ENCODE measurements at places on chromosomes 2 and 18.

- DNase-seq: no peak
These were observed 123.0 kb upstream of the ARHGAP28 start for GRCh38 chr18:6606411-6607085.

GRCh38 chr18:33161131-33161530 lies 279.4 kb downstream of the CCDC178 start:
- DNase-seq: no peak

DNA sequence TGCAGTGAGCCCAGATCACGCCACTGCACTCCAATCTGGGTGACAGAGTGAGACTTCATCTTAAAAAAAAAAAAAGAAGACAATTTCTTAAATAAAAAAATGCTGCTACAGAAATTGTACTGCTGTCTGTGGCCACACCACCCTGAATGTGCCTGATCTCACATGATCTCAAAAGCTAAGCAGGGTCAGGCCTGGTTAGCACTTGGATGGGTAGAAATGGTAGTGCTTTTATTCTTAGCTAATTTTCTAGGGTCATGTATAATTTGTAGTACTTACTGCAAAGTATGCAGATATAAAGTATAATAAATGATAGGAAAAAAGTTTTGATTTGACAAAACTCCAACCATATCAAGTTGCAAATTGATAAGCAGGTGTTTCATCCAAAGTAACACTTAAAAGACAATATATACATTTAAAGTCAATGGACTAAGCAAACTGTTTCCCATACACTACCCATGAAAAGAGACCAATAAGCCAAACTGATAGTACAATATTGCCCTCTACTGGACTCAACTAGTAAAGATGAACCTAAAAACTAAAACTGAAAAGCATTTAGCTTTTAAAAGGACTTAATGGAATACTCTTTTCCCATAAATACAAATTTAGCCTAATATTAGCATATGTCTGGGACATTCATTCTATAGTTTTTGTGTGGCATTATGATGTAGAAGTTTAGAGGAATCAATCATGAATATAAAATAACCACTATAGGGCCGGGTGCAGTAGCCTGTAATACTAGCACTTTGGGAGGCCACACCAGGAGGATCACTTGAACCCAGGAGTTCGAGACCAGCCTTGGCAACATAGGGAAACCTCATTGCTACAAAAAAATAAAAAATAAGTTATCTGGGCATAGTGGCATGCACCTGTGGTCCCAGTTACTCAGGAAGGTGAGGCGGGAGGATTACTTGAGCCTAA lies 18.6 kb upstream of the PEX13 start:
- DNase-seq: no peak

GRCh38 chr2:28997847-28998735 lies 17.0 kb downstream of the TOGARAM2 start:
- no peak for DNase-seq

DNA sequence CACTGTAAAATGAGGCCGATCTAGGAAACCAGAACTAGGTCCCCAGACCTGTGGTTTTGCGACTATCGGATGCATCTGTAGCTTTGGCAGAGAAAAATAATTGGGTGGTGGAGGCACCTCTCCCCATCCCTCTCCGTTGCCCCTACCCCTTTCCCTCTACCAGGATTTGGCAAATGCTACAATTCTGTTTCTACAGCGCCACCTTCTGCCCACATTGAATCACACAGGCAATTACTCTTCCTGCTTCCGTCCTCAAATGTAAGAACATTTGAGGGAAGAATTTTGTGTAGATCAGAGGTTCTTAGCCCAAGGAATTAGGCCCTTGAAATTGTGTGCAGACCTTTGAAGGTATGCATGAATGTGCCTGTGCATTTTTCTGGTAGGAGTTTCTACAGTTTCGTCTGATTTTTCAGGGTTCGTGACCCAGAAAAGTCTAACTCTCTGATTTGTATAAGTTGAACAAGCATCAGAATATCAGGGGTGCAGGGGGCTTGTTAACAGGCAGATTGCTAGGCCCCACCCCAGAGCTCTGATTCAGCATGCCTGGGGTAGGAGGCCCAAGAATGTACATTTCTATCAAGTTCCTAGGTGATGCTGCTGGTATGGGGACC lies 11.2 kb downstream of the ATP6V1B1 start:
- DNase-seq: no peak

- DNase-seq: no peak
These were observed 74.7 kb downstream of the NAB1 start for GRCh38 chr2:190723397-190724090.

DNA sequence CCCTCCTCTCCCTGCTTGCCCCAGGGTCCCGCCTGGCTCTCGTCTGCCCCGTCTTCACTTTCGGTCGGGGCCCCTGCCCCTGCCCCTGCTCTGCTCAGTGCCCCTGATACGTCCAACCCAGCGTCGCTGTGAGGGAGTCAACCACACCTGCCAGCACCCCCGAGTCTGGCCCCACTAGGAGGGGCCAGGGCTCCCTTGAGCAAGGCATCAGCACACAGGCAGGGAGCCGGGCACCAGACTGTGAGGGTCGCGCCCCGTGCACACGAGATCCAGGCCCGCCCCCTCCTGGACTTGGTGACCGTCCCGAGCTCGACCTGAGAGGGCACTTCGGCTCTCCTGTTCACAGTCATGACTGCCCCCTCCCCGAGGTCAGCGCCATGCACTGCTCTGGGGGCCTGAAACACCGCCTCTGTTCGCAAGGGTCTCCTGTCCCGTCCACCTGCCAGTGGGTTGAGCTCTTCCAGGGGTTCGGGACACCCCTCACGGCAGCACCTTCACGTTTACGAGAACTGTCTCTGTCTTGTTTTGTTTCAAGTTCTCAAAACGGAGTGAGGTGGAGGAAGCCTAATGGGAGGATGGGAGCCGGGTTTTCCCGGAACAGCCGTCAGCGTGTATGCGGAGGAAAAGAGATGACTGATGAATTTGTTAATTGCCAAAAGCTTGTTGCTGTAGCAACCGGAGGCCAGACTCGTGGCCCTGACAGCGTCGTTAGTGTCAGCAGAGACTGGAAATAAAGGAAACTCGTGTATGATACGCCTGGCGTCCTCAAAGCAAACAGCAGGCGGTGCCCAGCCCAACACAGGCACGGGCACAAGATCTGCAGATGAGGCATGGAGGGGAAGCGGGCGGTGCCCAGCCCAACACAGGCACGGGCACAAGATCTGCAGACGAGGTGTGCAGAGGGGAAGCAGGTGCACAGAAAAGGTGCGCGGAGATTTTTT lies 48.2 kb upstream of the KCNG2 start:
- DNase-seq: no peak

DNA sequence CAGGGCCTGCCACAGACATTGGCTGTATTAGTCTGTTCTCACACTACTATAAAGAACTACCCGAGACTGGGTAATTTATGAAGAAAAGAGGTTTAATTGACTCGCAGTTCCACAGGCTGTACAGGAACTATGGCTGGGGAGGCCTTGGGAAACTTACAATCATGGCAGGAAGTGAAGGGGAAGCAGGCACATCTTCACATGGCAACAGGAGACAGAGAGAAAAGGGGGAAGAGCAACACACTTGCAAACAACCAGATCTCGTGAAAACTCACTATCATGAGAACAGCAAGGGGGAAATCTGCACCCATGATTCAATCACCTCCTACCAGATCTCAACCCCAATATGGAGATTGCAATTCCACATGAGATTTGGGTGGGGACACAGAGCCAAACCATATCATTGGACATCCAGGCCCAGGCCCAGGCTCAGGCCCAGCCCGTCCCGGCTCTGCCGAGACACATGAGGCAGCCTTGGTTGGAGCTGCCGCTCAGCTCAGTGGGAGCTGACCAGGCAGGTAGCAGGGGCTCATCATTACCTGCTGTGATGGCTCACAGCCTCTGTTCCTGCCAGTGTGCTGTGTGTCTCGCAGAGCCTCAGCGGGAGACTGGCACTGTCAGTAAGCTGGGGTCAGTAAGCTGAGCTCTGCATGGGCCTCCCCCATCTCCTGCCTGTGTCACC lies 8.6 kb upstream of the RALB start:
- DNase-seq: no peak

GRCh38 chr2:16127276-16127940 lies 187.1 kb downstream of the MYCN start:
- no peak for DNase-seq

GRCh38 chr2:73925033-73925704 lies 1.5 kb upstream of the DGUOK start:
- no peak for DNase-seq

DNA sequence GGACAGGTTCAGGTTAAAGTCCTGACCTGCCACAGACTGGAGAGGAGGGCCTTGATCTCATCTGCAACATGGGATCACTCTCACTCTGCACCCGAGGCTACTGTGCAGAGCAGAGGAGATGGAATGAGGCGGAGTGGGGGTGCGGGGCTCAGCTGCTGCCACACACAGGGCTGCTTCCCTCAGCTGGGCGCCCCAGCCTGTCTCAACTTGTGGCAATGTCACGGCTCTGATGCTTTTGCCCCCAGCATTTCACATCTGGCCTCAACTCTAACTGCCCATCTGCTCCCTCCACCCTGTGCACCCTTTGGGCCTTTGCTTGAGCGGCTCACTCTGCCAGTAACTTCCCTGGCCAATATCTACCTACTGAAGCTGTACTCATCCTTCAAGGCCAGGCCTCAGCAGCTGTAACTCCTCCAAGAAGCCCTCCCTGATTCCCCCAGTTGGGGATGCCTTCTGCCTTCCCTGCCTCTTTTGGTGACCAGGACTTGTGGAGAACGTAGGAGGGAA lies 70.3 kb downstream of the POLR1A start:
- no peak for DNase-seq

DNA sequence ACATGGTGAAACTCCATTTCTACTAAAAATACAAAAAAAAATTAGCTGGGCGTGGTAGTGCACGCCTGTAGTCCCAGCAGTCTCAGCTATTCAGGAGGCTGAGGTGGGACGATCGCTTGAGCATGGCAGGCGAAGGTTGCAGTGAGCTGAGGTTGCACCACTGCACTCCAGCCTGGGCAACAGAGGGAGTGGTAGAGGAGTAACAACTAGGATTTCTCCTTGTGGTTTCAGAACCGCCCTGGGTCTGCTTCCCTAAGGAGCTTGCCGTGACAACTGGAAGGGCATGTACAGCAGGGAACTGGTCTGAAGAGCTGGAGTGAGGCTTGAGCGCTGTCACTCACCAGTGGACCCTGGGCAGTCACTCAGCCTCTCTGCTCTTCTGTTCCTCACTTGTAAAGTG lies 29.1 kb downstream of the REEP1 start:
- DNase-seq: no peak

DNA sequence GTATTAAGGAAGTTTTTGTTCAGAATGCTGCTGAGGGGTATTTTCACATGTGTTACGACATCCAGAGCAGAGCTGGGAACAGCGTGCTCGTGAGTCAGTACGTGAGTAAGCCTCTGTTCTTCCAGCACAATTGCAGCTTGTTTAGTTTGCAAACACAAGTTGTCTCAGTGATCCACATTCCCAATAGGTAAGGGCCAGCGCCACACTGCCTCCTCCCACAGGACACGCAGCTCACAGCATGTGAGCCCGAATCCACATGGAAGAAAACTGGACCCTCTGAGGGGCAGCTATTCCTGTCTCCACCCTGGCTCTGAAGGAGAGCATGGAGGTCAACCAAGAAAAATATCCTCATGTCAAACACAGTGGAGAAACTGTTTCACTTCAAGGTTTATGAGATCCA lies 173.9 kb upstream of the PID1 start:
- no peak for DNase-seq

DNA sequence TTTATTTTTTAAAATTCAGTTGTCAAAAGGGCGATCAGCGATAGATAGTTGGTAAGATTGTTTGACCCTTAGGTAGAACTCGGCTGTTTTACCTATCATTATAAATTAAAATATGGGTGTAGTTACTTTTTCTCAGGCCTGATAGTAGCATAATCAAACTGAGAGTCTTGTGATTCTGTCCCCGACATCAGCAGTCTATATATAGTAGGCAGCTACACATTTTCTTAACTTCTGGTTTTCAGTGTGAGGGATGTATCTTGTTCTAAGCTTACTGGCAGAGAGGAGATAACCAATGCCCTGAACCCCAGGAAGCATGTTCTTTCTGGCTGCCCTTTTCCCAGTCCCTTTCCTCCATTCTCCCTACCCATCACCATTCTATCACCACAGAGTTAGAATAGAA lies 56.6 kb downstream of the XRCC5 start:
- no peak for DNase-seq

GRCh38 chr2:9703701-9704221 lies 73.0 kb upstream of the YWHAQ start:
- DNase-seq: no peak

DNA sequence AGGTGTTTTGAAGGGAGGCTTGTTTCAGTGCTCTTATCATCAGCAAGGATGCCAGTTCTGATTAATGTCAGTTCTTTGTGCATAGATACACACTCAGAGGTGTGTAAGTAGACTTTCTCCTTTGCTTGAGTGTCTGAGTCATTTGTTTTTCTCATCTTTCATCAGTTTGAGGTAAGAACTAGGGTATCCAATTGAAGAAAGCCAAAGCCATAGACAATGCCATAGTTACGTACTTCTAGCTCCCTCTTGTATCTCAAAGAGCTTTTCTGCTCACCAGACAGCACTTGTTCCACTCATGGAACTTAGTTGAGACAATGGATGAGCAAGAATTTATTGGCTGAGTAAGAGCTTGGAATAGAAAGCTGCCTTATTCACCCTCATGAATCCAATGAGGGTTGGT lies 520.1 kb downstream of the PIK3C3 start:
- no peak for DNase-seq

DNA sequence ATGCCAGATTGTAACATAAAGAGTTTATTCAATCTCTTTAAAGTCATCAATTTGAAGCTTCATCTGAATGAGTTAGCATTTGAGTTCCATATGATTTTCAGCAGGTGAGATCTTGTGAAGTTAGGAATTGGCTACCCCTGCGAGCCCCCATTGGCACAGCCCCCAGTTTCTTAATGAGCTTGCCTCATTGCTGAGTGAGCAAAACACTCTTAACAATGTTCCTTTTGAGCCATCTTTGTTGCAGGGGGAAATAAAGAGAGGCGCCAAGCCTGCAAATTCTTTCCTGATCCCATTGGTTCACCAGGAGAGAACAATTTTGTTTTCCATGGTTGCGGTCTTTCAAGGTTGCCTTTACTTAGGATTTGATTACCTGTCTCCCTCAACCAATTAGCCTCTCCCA lies 18.7 kb downstream of the DPP10 start:
- no peak for DNase-seq

GRCh38 chr2:190113000-190113399 lies 50.5 kb upstream of the MSTN start:
- no peak for DNase-seq

- no peak for DNase-seq
These were observed 62.4 kb upstream of the MMADHC start for GRCh38 chr2:149650006-149650405.

- DNase-seq: no peak
These were observed 63.7 kb upstream of the ITGA4 start for GRCh38 chr2:181393472-181393871.

DNA sequence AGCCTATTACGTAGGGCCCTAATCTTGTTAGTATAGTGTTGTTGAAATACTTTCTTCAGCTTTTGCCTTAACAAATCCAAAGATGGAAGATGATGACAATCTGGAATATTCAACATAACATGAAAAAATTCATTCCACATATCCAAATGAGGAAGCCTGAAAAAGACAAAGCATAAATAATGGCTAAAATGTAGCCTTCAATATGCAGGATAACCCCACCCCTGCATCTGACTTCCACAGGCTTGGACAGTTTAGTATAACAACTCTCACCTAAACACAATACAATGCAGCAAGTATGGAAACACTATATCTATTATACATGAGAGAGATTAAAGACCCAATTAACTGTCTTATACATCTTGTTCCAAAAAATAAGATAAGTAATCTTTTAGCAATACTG lies 39.9 kb downstream of the BUB1 start:
- DNase-seq: no peak
